Activated CD8-positive, alpha-beta T cell treated with anti-CD3 and anti-CD28 coated beads for 36 hours (primary cell): ENCODE measurements at places on chromosomes 1 and 21. TPM values are rescaled to one million over a fixed set of nuclear protein-coding genes. Genes with fewer than 3 reads are reported as not detected.

HAX1 gene
- total RNA-seq, result 170 TPM

LCK gene
- 289 TPM for total RNA-seq

AQP10 gene
- total RNA-seq, result not detected

F13B gene
- total RNA-seq, result not detected

FTCD gene
- 0.52 TPM for total RNA-seq

- DNase-seq, result no peak
- peak overlapping the region; percentile 46 for H3K27ac ChIP-seq
- H3K4me3 ChIP-seq, result no peak overlapping the region
Measured at GRCh38 chr1:3032371-3033039, 11.2 kb downstream of the ACTRT2 start.

GRCh38 chr1:186206048-186206570 is 168.9 kb downstream of the TPR start:
- H3K27me3 ChIP-seq, result peaks cover 51% of the 10 kb centered on the region
- no peak overlapping the region for H3K4me3 ChIP-seq
- no peaks in the 10 kb centered on the region for H3K36me3 ChIP-seq

GRCh38 chr1:223831755-223832636 is 13.8 kb downstream of the TP53BP2 start:
- peak overlapping the region; percentile 97 for H3K27ac ChIP-seq
- H3K4me3 ChIP-seq, result peak overlapping the region; percentile 66
- no peaks in the 10 kb centered on the region for H3K27me3 ChIP-seq
- DNase-seq, result no peak
- H3K4me1 ChIP-seq, result peaks cover 22% of the 10 kb centered on the region

GRCh38 chr21:33657124-33657820 is 15.0 kb downstream of the ITSN1 start:
- no peak overlapping the region for H3K4me3 ChIP-seq
- H3K27me3 ChIP-seq, result peaks cover 4% of the 10 kb centered on the region
- no peak for DNase-seq
- no peak overlapping the region for H3K27ac ChIP-seq
- H3K4me1 ChIP-seq, result peaks cover 2% of the 10 kb centered on the region

DNA sequence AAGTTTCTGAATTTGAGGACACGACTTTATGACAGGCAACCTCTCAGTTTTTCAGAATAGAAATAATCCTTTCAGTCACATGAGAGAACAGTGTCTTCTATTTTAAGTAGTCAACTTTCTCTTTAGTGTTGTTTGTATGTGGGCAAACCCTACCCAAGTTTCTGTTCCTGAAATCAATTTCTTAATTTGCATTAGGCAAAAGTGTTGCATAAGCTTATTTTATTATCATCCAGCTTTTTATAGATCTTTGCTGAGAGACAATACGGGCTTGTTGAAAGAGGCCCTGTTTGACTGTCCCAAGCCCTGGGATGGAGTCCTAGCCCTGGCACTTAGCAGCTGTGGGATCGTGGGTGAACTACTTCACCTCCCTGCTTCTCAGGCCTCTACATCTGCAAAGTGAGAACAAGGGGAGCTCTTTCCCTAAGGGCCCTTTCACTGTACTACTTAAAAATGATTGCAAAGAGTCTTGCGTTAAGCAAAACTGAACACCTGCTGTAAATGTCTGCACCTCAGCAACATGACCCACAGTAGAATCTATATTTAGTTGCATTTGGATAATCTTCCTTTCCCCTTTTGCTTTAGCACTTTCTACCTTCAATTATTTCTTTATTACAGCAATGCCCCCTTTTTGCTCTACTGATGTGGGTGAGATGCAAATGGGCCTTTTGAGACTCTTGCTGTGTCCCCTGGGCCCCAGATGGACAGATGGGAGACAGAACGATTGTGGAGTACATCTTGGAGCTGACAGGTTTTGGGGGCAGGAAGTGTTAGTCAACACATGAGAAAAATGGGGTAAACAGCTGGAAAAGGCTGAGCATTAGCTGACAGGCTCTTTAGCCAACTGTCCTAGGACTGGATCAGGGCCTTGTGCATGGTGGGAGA is 41.0 kb upstream of the SCAF4 start:
- no peak overlapping the region for H3K4me3 ChIP-seq
- no peaks in the 10 kb centered on the region for H3K36me3 ChIP-seq
- H3K4me1 ChIP-seq, result no peaks in the 10 kb centered on the region
- DNase-seq, result no peak
- H3K27me3 ChIP-seq, result no peaks in the 10 kb centered on the region

- peaks cover 43% of the 10 kb centered on the region for H3K36me3 ChIP-seq
- no peaks in the 10 kb centered on the region for H3K27me3 ChIP-seq
- H3K4me1 ChIP-seq, result no peaks in the 10 kb centered on the region
Measured at GRCh38 chr1:63640633-63641567, 47.7 kb downstream of the PGM1 start.

- H3K4me3 ChIP-seq, result no peak overlapping the region
- H3K4me1 ChIP-seq, result peaks cover 2% of the 10 kb centered on the region
- peaks cover 17% of the 10 kb centered on the region for H3K36me3 ChIP-seq
Measured at GRCh38 chr1:19343617-19344350, 31.7 kb downstream of the SLC66A1 start.

DNA sequence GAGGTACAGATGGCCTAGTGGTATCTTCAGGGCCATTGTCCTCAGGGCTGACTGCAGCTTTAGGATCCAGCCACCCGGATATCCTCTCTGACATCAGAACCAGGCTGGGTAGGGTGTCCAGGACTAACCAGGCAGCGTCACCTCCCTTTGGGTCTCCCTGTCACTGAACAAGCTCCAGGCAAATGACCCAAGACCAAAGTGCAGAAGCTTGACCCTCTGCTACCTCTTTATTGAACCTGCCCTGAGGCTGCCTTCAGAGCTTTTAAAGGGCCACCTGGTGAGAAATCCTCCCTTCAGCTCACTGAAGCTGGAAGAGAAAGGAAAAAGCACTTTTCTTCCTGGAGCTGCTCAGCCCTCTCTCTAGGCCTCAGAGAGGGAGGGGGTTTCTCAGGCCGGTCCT is 79.1 kb upstream of the VAMP3 start:
- H3K27me3 ChIP-seq, result peaks cover 9% of the 10 kb centered on the region
- no peak for DNase-seq
- H3K4me1 ChIP-seq, result no peaks in the 10 kb centered on the region

GRCh38 chr21:25855576-25855975 is 120.8 kb downstream of the GABPA start:
- peaks cover 2% of the 10 kb centered on the region for H3K27me3 ChIP-seq
- no peak overlapping the region for H3K27ac ChIP-seq
- no peaks in the 10 kb centered on the region for H3K36me3 ChIP-seq
- no peak for DNase-seq
- no peak overlapping the region for H3K4me3 ChIP-seq
- no peaks in the 10 kb centered on the region for H3K4me1 ChIP-seq
